Lower lobe of right lung (tissue), 2 donors: ENCODE measurements at places on chromosomes 12 and 14. TPM values are rescaled to one million over a fixed set of nuclear protein-coding genes. Genes with fewer than 3 reads are reported as not detected.

DNA sequence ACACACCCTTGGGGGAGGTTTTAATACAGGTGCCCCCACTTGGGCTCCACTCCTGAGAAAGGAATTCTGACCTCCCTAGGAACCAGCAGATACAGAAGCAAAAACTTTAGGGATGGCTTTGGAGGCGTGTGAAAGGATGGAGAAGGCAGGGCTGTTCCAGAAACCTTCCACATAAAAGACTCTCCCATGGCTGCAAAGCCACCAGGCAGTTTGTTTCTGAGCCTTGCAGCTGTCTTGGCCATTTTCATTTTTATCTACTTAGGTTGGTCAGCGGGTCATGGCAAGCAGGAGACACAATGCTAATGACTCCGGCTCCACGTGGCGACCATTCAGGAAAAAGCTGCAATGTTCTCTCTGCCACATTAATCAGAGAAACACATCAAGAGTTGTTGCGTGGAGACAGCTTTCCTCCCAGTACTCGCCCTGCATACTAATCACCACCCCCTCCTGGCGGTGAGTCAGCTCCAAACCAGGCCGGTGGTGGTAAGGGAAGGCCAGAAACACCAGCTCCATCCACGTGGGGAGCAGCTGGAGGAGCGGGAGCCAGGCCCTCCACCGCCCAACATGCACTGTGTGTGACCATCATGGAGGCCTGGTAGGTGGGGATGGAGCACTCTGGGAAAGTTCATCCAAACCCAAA, 30.9 kb upstream of the IRF2BPL start:
- H3K4me1 ChIP-seq, result peaks cover 9% of the 10 kb centered on the region
- no peak for DNase-seq
- no peak overlapping the region for H3K27ac ChIP-seq
- H3K27me3 ChIP-seq, result no peaks in the 10 kb centered on the region
- H3K36me3 ChIP-seq, result no peaks in the 10 kb centered on the region

DNA sequence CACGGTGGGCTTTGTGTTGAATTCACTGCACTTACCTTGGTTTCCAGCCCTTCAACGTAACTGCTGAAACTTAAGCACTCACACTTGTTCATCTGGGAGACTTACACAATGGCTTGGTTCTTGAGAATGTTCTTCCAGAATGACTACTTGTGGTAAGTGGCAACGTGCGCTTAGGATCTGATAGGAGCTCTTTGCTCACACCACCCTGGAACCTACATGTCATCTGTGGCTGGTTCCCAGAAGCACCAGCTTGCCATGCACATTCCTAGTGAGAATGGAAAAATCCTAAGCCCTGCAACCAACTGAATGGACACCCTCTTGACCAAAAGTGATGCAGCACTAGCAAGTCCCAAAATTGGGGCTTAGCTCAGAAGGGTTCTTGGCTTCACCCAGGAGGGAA, 59.0 kb upstream of the FAM181A start:
- H3K27me3 ChIP-seq, result no peaks in the 10 kb centered on the region
- H3K4me3 ChIP-seq, result no peak overlapping the region
- H3K27ac ChIP-seq, result no peak overlapping the region
- DNase-seq, result no peak

DNA sequence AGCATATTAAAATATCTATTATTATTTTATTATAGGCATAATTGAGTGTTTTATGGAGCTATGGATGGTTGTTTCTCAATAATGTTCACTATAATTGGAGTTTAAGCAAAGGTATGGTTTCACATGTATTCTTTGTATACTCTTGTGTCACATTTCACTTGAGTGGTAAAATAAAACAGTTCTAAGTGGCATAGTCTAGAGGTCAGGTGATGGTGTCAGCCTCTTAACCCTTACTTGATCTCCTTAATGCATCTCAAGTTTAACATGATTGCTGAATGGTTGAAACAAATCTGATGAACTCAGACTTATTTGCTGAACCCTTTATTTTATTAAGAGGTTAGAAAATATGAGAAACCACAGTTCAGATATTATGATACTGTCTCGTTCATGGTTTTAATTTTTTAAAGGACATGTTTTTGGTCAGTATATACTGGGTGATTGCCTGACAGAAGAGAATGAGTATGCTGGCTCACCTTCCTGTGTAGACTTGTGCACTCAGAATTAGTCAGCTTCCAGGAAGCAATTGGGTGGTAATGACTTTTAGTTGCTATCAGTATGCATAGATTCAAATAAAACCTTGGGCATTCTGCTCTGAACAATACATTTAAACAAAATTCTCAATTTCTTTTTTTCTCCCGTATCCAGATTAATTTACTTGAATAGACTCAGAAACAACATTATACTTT, 464.6 kb downstream of the PCNX1 start:
- H3K36me3 ChIP-seq, result no peaks in the 10 kb centered on the region
- H3K27me3 ChIP-seq, result no peaks in the 10 kb centered on the region
- DNase-seq, result no peak
- H3K27ac ChIP-seq, result peak overlapping the region; percentile 67

- no peak for DNase-seq
- no peak overlapping the region for H3K27ac ChIP-seq
- no peaks in the 10 kb centered on the region for H3K4me1 ChIP-seq
- H3K27me3 ChIP-seq, result no peaks in the 10 kb centered on the region
Measured at GRCh38 chr12:39588348-39588747, 31.3 kb downstream of the ABCD2 start.

OR4E2 gene
- total RNA-seq, result not detected
